ENCODE measurements at places on chromosomes 11 and 22.
A peak's percentile ranks its signal among the peaks of the same experiment; 100 is the strongest.

GRCh38 chr11:111586388-111586831 is 15.8 kb upstream of the SIK2 start:
- peak; percentile 50 for DNase-seq

- DNase-seq: no peak
Observed at GRCh38 chr11:32426819-32427615, 8.3 kb downstream of the WT1 start.

DNA sequence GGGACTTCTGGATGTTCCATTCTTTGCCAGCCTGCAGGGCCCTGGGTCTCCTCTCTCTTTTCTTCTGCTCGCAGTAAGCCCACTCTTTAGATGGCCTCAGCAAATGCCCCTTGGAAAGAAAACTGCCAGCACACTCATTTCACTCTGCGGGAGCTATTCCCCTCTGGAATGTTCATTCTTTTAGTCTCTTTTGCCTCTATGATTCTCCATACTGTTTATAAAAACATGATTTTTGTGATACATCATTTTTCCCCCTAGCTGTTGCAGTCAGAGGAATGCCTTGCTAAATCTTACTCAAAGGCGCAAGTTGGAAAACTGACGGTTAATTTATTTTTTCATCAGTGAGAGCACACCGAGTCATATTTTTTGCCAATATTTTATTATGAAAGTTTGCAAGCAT is 184.9 kb downstream of the SNX19 start:
- DNase-seq: no peak

- no peak for DNase-seq
Observed at GRCh38 chr11:32225571-32226285, 134.9 kb downstream of the RCN1 start.

DNA sequence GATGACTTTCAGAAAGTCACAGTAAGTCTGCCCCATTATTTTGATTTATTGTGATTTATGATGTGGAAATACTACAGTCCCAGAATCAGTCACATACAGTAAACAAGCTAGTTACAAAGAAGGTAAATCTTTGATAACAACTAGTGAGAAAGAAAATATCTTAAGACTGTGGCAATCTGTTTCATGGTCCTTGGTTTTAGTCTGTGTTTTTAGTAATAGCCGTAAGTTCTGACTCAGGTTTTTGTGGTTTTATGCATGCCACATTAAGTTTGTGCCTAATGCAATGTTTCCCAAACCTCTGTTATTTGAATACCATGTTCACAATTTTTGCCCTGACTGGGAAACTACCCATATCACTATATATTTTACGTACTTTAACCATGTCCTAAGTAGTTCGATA is 6.7 kb downstream of the CEP295 start:
- no peak for DNase-seq

DNA sequence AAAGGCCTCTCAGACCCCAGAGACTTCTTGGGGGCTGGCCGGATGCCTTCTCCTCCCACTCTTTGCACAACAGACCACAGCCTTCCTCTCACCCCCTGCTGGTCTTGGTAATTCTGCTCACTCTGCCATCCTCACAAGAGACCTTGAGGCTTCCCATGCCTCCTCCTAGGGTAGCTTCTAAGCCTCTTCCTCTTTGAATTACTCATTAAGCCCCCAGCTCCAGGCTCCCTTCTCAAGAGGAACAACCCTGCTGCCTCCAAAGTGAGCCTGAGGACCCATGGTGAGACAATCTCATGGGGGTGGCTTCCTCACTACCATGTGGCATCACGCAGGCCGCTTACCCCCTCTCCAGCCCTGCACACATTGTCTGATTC is 184.6 kb upstream of the SYT13 start:
- DNase-seq: no peak

DNA sequence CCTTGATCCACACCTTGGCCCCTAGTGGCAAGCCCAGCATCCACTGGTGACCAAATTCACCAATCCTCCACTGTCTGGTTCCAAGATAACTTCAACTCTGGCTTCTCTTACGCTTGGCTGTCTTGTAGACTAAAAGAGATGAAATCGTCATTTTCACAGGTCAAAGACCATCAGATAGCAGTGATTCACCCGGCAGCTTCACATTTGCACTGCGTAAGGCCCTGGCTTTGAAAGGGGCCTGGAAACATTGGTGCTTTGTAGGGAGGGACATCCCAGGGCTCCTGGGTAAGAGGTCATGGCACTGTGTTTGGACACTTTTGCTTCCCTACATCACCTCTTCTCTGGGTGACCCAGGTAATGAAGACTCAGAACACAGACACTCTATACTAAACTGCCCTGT is 30.1 kb upstream of the FADD start:
- no peak for DNase-seq

GRCh38 chr11:65685981-65686380 is 23.3 kb upstream of the RELA start:
- no peak for DNase-seq

Data from NCI-H2029 (cell line).